ENCODE measurements at places on chromosomes 13 and 19.

GRCh38 chr13:48086272-48086671 is 8.6 kb downstream of the MED4 start:
- DNase-seq, result no peak

- no peak for DNase-seq
Observed at GRCh38 chr13:31605076-31605860, 134.1 kb upstream of the RXFP2 start.

GRCh38 chr19:10316229-10317044 is 622 bp upstream of the FDX2 start:
- DNase-seq, result no peak

DNA sequence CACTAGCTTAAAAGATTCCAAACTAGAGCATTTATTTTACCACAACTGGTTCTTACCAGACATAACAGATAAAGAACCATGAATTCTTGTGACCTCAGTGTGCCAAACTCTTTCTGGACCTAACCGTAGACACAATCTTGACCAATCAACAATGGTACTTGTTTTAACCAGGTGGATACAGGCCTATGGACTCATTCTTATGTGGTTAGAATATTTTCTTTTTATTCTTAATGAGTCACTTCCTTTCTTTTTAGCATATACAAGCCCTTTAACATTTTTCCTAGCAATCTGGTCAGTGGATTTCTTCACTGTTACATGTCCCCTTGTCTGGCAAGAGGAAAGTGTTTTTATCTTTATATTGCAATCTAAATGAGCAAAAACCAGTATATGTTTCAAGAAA is 792.1 kb upstream of the SPRY2 start:
- DNase-seq, result no peak

- DNase-seq, result no peak
Observed at GRCh38 chr19:2866495-2867024, 575 bp upstream of the ZNF556 start.

DNA sequence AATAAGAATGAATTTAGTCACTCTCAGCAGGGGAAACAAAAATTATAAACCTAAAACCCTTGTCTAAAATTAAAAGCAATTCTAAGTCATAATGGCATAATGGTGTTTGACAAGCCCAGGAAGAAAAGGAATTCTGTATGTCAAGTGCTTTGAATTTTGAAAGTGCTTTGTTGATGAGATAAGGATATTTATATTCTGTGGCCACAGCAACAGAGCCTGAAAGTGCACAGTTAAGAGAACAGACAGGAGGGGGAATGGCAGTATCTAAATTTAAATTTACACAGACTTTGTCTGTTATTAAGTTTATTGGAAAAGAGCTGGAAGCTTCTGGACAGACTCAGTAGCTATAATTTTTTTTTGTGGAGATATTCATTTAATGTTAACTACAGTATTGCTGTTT is 69.8 kb downstream of the OLFM4 start:
- DNase-seq, result no peak

DNA sequence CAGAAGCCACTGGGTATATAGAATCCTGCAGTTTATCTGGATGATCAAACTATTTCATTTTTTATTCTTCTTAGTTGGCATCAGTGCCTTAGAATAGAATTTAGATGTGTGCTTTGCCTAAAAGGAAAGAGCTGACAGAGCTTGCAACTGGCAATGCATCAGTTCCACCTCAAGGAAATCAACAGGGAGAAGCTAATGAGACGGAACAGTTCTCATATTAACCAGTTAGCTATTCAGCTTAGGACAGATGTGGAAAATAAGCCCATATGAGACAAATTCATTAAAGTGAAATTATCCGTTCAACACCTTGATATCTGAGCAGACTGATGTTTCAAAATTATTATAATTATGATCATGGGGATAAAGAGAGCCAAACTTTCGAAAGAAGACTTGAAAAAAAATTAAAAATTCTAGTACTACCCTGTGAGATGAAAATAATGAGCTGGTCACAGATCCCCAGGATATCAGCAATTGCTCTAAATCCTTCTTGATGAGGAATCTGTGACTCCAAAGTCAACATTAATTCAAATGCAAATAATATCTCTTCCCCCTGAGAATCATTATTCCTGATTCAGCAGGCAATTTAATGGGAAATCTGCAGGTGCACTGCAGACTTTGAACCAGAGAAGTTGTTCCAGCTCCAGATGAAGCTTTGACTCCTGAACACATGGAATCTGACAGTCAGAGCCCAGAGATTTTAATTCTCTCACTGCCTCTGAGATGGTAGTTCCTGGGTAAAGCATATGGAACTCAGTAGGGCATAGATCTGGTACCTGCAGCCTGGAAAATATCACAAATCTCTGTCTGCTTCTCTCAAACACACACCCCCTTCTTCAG is 486.8 kb downstream of the FOXO1 start:
- DNase-seq, result no peak

DNA sequence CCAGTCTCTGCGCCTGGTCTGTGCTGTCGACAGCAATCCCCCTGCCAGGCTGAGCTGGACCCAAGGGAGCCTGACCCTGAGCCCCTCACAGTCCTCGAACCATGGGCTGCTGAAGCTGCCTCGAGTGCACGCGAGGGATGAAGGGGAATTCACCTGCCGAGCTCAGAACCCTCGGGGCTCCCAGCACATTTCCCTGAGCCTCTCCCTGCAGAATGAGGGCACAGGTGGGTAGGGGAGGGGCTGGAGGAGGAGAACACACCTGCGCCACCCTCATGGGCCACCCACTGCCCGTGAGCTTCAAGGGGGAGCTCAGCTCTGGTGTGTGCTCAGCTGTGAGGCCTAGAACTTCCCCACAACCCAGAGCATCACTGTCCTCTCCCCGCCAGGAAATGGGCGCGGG is 38.6 kb upstream of the CD33 start:
- no peak for DNase-seq

GRCh38 chr13:25731536-25731935 is 320.3 kb downstream of the SHISA2 start:
- DNase-seq, result no peak

DNA sequence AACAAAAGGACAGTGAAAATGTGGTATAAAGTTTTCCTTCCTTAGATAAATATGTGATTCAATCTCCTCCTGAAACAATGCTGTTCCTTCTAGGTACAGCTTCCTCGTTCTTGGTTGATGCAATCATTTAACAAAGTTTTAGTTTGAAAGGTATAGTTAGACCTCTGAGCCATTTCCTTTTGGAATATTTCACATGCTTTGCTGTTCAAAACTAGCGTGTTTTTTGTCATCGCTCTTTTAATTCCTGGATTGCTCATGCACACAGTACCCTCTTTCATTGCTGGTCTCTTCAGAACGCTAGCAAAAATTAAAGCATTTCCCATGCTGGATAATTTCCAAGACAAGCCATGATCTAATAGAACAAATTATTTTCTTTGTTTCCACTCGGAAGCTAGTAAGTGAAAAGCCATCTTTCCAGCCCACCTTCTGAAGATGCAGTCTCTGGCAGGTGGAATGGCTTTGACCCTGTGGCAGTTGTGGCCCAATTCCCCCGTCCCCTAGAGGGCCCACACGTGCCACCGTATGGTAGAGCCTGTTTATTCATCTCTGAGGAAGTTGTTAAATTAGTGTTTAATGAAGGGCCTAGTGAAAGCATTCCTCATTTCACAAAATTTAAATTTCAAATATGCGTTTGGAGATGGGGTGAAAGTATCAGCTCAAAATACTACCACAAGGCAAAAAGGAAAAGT is 1040.6 kb upstream of the SLC10A2 start:
- no peak for DNase-seq

- DNase-seq, result no peak
Observed at GRCh38 chr13:112947796-112948195, 21.2 kb upstream of the MCF2L start.

DNA sequence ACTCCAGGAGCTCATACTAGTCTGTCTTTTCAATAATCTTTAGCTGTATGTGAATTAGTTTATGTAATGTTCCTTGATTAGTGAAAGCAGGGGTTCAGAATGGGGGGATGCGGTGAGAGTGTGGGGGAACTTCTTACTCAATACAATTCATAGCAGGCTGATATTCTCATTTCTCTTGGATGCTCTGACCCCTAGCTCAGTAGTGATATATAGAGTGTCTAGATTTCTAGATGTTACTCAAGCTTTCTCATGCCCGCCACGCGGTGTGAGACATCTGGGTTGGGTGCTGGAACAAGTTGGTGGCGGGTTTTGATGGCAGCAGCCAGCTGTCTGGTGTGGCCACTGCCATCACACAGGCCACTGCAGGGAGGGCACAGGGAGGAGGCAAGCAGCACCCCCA is 39.3 kb upstream of the FLT1 start:
- DNase-seq, result no peak

DNA sequence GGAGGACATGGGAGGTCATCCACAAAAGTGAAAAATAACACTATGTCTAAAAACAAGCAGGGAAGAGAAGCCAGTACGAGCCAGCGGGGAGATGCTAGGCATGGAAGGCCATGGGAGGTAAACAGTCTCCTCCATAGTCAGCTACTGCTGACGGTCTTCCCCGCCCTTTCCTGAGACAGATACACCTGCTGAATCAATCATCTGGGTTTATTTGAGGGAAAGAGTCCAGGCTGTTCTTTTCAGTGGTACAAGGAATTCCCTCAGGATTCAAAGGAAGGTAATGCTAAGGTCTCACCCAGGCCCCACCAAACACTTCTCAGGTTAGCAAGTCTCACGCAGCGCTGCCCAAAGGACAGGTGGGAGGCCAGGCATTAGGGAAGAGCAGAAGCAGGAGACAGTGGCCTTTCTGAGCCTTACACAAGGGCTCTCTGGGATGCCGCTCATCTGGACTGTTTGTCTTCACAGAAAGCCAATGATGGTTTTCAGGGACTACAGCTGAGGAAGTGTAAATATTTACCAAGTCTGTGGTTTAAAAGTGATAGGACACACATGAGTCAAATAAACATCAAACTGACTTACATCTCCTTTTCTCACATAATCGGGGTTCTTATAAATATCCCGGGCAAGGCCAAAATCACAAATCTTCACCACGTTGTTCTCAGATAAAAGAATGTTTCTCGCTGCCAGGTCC is 173.9 kb downstream of the FLT1 start:
- DNase-seq, result no peak

DNA sequence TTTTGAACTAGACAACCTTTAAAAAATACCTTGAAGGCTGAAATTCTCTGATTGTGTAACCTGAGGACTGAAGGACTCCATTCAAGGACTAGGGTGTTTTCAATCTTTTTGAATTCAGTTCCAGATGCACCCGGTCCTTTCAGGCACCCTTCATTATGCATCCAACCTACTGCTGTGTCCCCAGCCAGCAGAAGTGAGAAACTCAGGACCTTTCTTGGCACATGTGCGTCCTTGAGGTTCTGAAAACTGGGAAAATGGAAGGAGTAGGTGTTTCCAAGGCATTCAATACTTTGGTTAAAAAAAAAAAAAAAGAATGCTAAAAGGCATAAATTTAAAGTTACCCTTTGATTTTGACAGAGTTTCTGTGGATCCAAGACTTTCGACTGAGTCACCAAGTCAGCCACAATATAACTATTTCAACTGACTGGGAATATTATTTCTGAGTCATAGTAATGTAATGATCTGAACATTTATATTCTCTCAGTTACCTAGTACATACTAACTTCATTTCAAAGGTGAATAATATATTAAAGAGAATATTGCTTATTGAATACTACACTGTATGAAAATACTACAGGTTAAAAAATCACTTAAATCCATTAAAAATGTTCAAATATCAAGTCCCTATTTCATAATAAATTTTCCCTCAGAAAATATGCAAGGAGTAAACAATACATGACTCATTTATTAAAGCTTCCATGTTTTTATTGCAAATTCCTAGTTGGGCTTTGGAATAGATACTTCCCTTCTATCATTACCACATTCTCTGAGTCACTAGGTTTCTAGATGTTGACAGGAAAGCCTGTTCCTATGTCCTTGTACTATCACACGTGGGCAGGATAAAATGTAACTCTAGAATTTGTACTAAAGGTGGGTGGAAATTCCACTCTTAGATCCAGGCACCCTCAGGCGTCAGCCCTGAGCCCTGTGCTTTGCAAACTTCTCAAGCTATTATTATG is 2.4 kb upstream of the ITGBL1 start:
- DNase-seq, result no peak

DNA sequence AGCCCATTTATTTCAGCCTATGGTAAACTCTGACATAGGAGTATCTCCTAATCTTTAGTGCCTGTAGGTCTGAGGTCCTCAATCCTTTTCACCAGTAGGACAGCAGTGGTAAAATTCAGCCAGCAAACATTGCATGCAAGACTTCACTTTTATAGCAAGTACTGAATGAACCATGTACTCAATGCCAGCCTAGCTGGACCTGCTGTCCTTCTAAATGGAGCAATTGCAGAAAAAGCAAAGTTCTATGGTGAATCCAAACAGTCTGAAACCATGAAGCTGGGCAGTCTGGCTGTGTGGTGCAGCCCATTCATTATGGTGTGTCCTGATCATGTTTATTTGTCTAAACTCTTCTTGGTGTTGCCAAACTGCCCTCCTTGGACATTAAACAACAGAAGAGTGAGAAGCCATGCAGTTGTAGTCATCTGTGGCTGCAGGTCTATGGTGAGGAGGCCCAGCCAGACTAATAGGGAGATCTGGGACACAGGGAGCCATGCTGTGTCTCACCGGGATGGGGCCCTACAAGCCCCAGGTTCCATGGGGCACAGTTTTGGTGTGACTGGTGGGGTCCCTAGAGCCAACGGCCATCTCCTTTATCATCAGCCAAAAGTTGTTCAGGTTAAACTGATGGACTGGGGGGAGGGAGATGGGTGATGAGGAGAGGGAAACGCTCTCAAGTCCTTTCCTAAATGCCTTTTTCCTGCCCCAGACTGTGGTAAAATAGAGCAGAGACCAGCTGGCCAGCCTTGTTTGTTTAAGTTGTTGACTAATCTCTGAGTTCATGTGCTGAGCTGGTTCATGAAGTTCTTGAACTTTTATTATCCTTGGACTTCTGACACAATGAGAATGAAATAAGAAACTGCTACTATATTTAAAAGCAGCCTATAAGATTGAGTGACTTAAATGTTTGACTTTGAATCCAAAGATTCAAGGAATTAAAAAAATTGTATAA is 20.6 kb upstream of the TNFSF11 start:
- no peak for DNase-seq

DNA sequence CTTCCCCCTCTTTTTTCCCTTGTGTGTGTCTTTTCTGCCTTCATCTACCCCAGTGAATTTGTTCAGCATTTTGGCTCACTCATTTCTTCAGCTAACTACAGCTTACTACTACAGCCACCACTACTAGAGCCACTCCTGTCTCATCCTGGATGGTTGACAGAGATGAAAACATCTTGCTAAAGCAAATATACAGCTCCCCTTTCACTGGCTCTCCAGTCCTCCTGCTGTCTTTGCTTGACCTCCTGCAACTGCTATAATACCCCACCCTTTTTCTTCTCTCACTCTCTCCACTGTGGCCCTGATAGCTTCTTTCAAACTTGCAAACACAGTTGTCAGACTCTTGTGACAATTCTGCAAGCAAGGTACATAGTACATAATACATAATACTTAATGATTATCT is 523.6 kb downstream of the DCT start:
- DNase-seq, result no peak

DNA sequence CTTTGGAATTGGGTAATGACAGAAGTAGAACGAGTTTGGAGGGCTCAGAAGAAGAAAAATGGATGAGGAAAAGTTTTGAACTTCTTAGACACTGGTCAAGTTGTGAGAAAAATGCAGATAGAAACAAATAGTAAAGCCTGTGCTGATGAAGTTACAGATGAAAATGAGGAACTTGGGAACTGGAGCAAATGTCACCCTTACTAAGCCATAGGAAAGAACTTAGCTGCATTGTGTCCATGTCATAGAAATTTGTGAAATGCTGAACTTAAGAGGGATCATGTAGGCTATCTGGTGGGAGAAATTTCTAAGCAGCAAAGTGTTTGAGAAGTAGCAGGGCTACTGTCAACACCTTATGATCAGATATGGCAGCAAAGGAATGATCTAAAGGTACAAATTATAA is 289.2 kb upstream of the PCDH9 start:
- DNase-seq, result no peak

GRCh38 chr13:66162470-66162869 is 1067.7 kb downstream of the PCDH9 start:
- DNase-seq, result no peak
